Stimulated activated CD8-positive, alpha-beta memory T cell treated with anti-CD3 and anti-CD28 coated beads, Interleukin-15, amount 100 ng/mL, for 48 hours (primary cell): ENCODE measurements at places on chromosomes 5 and 9.

DNA sequence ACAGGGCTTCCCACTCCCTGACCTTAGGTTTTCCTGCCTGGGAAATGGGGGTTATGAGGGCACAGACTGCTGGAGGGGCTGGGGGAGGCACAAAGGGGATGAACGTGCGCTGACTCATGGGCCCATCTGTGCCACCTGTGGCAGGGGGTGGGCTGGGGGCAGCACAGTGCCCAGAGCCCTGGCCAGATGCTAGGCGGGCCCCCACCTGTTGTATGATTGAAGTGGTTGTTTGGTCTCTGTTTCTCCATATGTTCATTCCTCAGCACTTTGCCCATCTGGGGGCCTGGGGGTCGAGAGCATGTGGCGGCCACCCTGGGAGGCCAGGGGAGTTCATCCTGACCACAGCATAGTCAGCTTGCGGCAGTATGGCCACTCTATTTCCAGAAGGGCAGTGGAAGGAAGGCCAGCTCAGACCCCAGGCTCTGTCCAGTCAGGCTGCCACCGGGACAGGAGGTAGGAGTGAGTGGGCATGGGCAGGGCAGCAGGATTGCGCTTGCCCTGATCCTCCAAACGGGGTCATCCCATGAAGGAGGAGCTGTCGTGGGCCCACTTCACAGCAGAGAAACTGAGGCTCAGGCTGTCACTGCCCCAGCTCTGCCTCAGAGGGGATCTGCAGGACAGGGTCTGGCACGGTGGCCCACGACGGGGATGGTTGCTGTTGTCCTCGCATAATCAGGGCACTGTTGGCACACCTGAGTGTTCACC, 841 bp upstream of the NINJ1 start:
- no peak for DNase-seq

DNA sequence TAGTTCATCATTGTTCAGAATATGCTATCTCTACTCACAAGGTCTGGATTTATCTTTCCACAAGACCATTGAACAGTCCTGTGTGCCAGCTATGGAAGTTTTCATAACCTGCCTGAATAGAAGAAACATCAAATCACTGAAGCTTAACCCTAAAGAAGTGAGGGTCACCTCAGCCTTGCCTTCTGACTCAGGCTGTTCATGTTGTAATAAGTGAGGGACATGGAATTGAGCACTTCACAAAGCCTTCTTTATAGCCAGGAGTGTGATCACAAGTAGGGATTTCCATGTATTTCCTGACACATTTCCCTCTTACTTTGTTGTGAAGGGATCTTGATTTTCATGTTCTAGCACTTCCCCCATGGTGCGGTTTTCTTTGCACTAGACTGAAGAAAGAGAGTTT, 577.5 kb upstream of the WWC1 start:
- DNase-seq, result no peak

GRCh38 chr5:5738797-5739489, 316.5 kb downstream of the ICE1 start:
- no peak for DNase-seq

DNA sequence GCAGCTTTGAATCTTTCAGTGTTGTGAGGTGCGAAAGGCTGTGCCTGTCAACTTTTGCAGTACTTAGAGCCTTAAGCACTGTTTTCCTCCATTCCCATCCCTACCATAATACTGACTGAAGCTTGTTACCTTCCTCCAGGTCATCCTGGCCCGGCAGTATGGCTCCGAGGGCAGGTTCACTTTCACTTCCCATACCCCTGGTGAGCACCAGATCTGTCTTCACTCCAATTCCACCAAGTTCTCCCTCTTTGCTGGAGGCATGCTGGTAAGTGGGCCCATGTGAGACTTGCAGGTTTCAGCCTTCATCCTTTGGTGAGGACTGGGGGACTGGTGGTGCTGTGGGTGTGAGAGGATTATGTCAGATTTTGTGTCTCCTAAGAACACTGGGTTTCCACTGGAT, 1.5 kb downstream of the TMED9 start:
- no peak for DNase-seq

DNA sequence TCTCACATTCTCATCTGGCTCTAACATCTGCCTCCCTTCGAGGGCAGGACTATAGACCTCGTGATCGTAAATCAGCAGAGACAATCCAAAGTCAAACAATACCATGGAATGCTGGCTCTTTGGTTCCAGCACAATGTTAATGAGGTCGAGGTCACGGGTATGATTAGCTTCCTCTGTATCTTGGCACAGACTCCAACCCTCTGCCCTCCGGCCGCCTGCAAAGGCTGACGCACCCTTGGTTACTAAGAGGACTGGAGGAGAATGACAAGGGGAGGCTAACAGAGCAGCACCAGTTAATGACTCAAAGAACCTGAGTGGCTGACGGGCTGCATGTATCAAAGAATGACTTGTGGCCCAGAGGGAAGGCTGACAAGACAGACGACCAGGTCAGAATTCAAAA, 10.1 kb downstream of the LHFPL2 start:
- DNase-seq, result no peak

GRCh38 chr5:73121119-73121463, 716 bp downstream of the TMEM171 start:
- DNase-seq, result no peak

- peak; percentile 14 for DNase-seq
These were observed 20.5 kb downstream of the AQP3 start for GRCh38 chr9:33426843-33427293.

DNA sequence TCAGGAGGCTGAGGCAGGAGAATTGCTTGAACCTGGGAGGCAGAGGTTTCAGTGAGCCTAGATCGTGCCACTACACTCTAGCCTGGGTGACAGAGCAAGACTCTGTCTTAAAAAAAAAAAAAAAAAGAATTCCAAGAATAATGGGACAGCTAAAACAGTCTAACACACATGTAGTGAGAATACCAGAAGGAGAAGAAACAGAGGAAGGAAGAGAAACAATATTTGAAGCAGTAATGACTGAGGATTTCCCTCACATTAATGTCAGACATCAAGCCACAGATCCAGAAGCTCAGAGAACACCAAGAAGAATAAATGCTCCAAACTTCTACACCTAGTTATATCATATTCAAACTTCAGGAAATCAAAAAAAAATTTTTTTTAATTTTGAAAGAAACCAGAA, 47.1 kb upstream of the EFNA5 start:
- DNase-seq, result no peak

GRCh38 chr5:124580512-124580911, 165.9 kb downstream of the ZNF608 start:
- DNase-seq, result no peak

GRCh38 chr9:6106711-6107339, 91.4 kb upstream of the RANBP6 start:
- DNase-seq, result no peak

GRCh38 chr9:112921549-112921948, 30.9 kb upstream of the SLC46A2 start:
- no peak for DNase-seq

- DNase-seq, result no peak
These were observed 44.9 kb upstream of the MAN2A1 start for GRCh38 chr5:109644829-109645228.

- DNase-seq, result no peak
These were observed 167.6 kb upstream of the FSTL4 start for GRCh38 chr5:133779828-133780475.

GRCh38 chr5:10622810-10623209, 58.9 kb downstream of the ANKRD33B start:
- no peak for DNase-seq

DNA sequence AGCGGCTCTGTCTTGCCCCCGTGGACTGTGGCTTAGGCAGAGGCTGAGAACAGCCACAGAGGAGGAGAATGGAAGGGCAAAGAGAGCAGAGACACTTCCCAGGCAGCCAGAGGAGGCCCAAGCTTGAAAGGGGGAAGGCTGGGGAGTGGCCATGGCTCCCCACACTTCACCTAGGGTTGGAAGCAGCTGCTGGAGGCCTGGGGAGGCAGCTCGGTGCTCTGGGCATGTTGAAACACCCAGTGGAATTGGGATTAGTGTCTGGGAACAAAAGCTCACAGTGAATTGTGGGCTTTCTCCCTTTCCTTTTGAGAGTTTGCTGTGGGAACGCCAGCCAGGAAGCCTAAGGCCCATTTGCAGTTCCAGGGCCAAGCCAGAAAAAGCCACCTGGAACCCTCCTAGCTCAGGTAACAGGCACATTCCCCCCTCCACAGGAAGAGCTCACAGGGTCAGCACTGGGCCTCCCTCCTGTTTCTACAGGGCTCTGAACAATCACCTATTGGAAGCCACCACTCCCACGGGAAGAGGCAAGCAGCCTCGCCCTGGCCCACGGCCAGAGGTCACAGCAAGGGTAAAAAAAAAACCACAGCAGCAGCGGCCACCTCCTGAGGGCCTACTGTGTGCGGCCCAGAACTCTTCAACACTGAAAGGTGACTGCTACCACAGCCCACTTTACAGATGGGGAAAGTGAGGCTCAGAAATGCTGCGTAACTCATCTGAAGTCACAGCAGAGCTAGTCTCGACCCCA, 20.2 kb downstream of the EEIG1 start:
- DNase-seq, result no peak

DNA sequence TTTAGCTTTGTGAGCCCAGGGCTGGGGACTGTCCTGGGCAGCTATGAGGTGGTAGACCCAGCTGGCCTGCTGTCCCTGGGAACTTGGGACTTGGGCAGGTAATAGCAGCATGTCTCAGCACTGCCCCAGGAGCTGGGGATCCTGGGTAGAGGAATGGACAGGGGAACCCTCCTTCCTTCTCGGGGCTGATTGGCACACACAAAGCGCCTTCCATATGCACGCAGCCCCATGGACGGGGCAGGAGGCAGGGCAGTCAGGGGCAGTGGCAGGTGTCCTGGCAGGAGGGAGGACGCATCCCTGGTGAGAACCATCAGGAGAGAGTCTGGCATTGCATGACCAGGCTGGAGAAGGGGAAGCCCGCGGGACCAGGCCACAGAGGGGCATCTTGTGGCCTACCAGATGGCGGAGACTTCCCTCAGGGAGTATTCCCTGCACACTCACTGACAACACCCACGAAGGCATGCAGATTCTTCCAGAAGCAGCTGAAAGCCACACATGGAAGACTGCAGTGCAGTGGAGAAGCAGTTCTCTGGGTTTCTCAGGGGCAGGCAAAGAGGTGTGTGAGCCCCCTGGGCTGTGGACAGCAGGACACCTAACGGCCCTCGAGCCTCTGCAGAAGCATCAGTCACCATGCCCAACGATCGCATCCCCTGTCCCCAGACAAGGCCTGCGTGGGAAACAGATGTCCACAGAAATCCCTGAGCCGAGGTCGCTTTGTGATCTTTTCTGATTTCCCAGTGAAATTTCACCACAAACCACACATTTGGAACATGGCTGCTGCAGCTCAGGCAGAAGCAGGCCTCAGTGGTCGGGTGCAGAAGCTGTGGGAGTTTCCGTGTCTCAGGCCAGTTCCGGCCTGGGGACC, 7.0 kb upstream of the NKD2 start:
- DNase-seq, result no peak

- DNase-seq, result no peak
These were observed 26.2 kb downstream of the SNX24 start for GRCh38 chr5:122871661-122872060.

DNA sequence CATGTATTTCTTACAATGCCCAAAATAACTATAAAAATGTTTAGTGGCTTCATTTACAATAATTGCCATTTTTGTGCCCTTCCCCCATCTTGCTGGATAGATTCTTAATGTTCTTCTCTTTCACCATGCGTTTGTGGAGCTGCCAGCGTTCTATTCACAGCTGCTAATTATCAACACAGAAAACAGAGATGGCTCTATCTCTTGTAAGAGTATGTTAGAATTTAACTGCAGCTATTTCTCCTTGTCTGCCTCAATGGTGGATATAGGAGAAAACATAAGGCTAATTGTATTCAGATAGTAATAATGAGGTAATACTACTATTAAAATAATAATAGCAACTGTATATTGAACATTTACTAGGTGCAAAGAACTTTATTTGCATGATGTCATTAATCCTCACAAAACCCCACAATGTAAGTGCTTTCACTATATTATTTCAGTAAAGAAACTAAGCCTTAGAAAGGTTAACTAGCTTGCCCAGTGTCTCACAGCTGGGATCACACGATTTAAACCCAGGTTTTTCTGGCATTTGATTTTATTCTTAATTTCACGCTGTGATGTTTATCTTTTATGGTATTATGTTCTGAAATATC, 50.1 kb downstream of the JAKMIP2 start:
- no peak for DNase-seq

- DNase-seq, result no peak
These were observed 124.4 kb upstream of the NMUR2 start for GRCh38 chr5:152529440-152529839.

DNA sequence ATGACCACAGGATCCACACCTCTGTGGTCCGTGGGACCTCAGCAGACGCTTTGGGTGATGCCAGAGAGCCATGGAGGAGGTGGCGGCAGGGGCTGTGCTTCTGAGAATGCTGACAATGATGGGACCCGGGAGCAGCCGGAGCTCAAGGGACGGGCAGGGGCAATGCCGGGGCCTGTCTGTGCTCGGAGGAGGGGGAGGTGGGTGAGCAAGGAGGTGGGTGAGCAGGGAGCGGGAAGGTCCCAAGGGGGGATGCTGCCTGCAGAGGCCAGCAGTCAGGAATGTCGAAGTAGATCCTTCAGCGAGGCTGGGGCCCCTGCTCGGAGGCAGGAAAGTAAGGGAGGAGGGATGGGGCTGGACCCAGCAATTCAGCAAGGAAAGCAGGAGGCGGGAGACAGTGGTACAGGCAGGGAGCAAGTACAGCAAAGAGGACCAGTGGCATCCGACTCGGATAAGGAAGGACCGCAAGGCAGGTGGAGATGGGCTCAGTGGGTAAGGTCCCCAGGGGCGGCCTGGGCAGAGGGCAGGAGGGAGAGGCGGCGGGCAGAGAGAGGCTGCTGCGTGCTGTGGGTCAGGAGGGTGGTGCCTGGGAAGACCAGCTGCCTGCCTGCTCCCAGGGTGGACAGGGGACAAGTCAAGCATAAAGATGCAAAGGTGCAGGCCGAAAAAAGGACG, 49.0 kb downstream of the ADAMTS2 start:
- no peak for DNase-seq

DNA sequence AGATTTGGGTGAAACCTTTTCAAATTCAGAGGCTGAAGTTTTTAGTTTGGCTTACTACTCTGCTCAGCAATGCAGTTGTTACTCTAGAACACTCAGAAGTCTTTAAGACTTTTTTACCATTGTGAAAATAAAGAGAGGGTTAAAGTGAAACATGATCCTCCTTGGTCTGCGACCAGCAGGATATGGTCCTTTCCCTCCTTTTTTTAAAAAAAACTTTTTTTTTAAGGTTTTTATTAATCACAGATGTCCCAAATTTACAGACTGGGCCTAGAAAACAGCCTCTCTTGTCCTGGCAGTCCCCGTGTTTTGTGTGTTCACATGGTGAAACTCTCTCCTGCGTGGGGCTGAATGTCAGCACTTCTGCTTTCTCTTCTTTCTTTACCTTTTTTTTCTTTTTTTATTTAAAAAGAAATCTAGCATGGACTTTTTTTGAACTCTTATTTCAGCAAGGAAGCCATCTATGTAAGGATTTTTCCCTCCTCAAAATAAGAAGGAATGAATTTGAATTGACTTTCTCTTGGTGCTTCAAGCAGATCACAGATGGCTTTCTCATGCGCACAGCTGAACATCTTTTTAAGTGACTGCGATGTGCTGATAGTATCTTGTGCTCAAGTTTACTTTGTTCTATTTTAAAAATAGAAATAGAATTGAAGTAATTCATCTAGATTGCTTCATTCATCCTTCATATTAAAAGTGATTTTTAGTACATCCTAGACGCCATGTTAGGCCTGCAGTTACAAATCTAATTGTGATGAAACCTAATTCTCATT, 128.7 kb upstream of the OTULINL start:
- no peak for DNase-seq

GRCh38 chr5:81878333-81878732, 93.5 kb upstream of the ATG10 start:
- DNase-seq, result no peak
